ENCODE measurements at places on chromosomes 11 and 22.

DNA sequence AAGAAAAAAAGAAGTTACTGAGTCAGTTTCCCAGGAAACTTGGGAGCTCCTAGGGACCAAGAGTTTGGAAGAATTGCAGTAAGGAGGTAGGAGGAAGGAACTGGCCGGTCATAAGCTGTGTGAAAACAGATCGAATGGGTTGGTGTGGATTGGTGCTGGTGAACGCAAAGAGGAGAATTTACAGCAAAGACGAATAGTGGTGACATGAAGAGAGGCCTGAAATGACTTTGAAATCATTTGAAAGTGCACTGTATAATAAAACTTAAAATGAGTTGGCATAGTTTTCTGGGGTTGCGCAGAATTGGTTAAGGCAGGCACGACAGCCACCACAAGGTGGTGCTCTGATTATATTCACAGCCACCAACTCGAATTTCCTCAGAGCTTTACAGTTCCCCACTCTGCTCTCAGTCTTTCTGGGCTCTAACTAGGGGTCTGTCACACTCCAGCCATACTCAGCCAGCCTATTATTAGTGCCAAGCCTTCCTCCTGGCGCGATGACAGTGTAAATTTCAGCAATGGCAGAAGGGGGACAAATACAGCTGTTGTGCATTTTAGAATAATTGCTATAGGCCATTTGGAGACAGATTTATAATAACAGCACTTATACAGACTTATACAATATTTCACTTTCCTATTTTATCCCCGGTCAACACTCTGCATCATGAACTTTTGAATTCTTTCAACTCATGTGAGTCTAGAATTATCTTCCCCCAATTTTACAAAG lies 8.3 kb upstream of the HTR3B start:
- DNase-seq = peak; percentile 48

DNA sequence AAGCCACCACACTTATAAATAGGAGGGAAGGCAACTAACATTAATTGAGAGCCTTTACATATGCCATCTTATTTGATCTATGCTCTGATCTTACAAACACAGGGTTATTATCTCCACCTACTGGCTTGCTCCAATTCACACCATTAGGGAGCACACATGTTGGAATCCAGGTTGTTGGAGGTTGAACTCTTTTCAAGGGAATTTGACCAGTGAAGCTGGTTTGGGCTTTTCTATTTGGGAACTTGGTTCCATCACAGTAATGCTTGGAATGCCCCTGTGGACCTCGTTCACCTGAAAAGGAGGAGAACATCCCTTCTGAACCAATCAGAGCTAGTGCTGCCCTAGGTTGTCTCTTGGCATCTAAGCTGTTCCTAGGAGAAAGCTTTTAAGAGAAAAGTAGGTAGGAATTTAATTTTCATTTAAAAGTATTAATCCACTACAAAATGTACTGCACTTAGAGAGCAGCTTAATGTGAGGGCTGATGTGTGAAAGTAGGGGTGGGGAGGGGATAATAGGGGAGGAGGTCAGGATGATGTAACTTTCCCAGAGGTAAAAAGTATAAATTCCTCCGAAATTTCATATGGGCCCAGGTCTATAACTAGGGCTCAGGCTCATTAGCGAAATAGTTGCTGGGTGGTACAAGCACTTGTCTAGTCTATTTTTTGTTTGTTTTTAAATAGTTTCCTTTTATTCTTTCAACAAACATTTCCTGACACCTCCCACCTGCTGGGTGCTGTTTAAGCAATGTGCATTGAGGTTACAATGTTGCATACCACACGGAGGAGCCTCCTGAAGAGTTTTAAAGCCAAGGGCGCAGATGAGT lies 7.6 kb upstream of the MICAL2 start:
- no peak for DNase-seq

- DNase-seq = no peak
Observed at GRCh38 chr11:107041088-107041444, 22.8 kb upstream of the GUCY1A2 start.

GRCh38 chr11:28476049-28476448 lies 367.9 kb downstream of the METTL15 start:
- DNase-seq = no peak

DNA sequence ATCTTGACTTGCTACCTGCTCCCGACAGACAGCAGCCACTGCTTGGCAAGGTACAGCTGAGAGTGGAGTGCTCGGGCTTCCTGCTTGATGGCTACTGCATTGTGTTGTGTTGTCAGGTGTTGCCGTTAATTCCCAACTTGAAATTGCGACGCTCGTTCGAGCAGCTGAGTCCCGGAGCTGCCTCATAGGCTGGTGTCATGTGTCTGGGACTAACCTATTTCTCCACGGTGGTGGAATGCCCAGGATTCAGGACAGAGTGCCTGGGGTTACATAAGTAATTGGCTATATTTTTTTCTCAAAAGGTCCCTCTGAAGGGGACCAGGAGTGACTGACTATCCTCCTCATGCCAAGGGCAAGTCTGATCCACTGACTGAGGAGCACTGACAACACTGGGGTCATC lies 18.5 kb downstream of the COMMD9 start:
- no peak for DNase-seq

GRCh38 chr22:36926309-36926708 lies 12.9 kb downstream of the CSF2RB start:
- no peak for DNase-seq

DNA sequence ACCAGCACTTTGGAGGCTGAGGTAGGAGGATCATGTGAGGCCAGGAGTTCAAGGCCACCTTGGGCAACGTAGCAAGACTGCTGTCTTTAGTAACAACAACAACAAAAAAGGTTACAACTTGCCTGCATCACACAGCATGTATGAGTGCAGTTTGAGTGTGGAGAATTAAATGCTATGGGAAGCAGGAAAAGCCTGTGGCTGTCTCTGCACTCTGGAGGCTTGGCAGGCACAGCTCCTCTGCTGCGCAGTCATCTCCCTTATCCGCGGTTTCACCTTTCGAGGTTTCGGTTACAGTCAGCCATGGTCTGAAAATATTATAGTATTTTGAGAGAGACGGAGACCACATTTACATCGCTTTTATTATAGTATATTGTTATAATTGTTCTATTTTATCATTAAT lies 2.9 kb downstream of the MICAL2 start:
- DNase-seq = no peak

GRCh38 chr11:96311120-96311568 lies 31.9 kb downstream of the MAML2 start:
- DNase-seq = no peak

DNA sequence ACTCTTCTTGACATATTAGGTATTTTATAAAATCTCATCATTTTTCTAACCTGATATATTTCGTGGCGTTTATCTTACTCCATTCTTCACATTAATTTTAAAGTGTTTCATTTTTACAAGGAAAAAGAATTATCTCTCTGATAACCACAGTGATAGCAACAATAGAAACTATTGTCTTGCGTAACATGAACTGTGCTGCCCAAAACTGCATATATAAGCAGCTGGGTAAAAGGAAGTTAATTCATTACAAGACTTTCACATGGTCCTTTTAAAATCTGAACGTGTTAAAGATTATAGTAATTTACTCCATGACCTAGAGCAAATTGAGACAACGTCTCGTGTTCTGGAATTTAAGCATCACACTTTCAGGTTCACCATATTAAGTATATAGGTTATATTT lies 210.4 kb upstream of the GRIA4 start:
- no peak for DNase-seq

GRCh38 chr11:122656073-122656630 lies 630 bp downstream of the UBASH3B start:
- peak; percentile 55 for DNase-seq

DNA sequence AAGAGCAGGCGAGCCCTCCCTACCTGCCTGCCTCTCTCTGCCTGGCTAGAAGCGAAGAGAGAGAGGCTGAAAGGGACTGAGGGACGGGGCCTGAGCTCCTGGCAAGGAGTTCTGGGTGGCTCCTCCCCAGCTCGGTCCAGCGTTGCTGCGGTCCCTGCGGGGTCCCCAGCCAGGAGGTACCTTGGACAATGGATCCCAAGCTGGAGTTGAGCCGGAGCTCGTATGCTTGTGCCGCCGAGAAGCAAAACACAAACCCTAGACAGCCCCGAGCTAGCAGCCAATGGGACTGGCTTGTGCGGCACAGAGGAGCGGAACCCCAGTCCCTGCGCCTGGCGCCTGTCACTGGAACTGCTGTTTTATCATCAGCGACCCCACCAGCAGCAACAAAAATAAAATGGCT lies 18.3 kb downstream of the SLC25A18 start:
- no peak for DNase-seq

DNA sequence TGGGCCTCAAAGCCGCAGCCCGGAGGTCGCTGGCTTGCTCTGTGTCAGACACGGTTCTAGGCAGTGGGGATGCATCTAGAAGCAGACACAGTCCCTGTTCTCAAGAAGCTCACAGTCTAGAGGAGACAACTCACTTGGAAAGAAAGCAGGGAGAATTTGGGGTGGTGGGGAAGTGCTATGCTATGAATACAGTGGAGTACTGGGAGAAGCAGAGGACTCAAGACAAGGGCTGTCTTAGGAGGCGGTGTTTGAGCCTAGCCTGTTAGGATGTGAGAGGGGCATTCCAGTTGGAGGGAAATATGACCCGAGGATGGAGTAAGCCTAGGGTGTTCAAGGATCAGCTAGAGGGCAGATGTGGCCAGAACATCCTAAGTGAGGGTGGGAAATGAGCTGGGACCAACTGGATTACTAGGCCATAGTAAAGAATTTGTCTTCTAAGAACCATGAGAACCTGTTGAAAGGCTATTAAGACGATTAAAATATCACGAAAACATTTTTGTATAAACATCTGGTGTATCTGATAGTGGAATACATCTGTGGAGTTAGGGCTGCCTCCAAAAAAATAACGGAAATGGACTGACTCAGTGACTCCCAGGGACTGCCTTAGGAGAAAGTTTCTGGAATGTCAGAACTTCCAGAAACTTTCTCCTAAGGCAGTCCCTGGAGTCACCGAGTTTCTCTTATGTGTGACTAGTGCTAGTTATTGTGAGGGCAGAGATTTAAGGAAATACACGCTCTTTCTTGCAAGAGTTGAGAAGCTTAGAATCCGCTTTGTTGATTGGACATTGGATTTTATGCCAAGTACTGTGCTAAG lies 1.1 kb upstream of the PITPNB start:
- DNase-seq = no peak

DNA sequence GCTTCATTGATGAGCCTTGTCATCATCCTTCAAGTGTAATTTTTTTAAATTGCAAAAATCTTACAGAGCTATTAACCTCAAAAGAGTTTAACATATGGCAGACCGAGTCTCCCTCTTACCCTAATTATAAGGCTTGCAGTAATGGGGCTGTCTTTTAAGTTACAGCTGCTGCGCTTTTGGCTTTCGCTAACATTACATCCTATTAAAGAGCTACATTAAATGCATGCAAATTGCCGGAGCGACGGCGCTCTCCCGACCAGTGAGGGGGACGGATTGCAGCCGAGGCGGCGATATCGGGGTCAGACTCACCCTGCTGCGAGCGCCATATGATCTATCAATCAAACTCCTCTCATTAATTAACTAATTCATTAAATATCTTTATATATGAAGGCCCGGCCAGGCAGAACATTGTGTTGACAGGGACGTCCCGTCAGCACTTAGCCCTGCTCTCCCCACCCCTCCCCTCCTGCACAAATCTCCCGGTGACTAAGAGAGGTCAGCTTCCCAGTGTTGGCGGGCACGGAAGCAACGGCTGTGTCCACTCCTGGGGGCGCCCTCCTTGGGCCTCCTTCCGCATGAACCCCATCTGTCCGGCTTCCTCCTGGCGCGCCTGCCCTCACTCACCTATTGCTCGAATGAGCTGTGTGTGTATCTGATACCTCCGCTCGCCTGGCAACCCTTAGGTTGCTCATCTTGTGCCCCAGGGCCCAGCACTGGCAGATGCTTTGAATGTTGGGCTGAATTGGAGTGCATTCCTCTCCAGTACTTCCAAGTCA lies 156.0 kb upstream of the CADM1 start:
- no peak for DNase-seq

- DNase-seq = no peak
Observed at GRCh38 chr11:84128840-84129239, 842.7 kb upstream of the CCDC90B start.

DNA sequence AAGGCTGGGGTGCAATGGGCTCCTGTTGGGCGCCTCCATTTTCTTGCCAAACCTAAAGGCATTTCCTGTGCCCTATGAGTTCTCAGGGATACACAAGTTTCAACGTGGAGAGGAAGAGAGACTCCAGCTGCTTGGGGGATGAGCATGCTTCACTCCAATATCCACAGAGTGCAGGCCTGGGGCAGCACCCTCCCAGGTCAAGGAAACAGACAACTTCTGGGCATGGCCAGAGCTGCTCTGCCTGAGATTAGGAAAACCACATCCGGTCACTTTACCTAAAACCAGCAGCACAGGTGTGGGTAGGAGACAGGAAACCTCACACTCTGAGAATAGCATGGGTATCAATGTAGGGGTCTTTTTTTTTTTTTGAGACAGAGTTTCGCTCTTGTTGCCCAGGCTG lies 28.7 kb downstream of the TMEM184B start:
- DNase-seq = no peak

DNA sequence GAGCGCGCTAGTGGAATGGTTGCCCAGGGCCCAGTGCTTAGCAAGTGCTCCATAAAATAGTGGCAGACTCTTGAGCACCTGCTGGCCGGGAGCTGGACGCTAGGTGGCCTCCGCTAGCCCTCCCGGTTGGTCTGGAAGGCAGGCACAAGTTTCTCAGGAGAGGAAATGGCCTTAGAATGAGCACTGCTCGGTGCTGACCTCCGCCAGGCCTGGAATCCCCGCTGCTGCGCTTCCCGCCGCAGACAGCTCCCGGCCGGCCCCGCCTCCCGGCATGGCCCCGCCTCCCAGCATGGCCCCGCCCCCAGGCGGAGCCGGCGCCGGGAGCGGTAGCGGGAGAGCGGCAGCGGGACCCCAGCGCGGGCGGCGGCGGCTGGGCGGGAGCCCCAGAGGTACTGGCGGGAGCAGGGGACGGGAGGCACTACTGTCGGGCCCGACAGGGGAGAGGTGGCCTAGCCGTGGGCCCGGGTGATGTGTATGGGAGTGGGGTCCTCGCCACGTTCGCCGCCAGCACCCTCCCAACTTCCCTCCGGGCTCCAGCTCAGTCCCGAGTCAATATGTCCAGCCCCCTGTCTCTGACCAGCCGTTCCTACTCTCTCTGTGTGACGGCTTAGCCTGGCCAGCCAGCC lies at the start of gene SIPA1:
Gene SIPA1, plus strand, starts transcription at position 308 of the 626 bp plus-strand sequence. CDS start 2,821 bp downstream, outside the sequence.
- peak; percentile 84 for DNase-seq

Measured in K562 (cell line).